Stimulated activated CD4-positive, alpha-beta T cell treated with anti-CD3 and anti-CD28 coated beads, Interleukin-1b, Interleukin-23, amount 100 ng/mL, for 1 hour (primary cell): ENCODE measurements at places on chromosomes 1 and 21.

GRCh38 chr21:26365849-26366248, 195.3 kb upstream of the APP start:
- DNase-seq: no peak

GRCh38 chr1:221458447-221459156, 283.3 kb downstream of the DUSP10 start:
- DNase-seq: no peak

- no peak for DNase-seq
Observed at GRCh38 chr1:59272507-59272906, 24.4 kb upstream of the FGGY start.

GRCh38 chr1:184748740-184749139, 5.9 kb downstream of the EDEM3 start:
- no peak for DNase-seq

GRCh38 chr1:64265141-64265540, 61.7 kb downstream of the UBE2U start:
- DNase-seq: no peak

GRCh38 chr21:26684889-26685288, 111.8 kb upstream of the CYYR1 start:
- DNase-seq: no peak

DNA sequence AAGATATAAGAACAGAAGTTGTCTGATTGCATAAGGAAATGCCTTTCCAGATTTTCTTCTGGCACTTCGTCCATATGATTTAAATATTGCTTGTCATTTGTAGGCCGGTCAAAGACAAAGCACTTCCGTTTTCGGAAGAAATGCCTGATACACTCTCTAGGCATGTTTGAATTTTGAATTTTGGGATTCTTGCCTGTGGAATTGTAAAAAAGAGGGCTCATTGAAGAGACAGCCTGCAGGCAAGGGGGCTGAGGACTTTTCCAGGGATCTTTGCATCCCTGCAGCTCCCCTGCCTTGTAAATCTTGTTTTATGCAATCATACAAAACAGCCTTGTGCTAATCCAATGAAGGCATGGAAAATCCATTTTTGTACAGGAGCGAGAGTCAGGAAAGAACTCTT, 7.4 kb downstream of the GBP4 start:
- DNase-seq: no peak

DNA sequence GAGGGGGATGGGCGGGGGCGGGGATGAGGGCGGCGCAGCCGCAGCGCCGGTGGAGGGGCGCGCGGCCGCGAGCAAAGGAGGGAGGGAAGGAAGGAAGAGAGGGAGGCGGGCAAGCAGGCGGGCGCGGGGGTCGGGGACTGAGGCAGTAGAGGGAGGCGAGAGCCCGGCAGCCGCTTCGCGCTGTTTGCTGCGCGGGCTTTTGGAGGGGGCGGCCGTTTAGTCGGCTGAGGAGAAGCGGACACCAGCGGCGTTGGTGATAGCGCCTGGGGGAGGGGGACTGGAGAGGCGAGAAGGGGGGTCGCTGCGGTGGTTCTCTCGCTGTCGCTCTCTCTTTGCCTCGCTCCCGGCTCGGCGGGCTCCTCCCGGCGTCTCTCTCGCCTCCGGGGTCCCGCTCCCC, at the start of gene HS2ST1:
TSS of gene HS2ST1 (plus strand) at position 35 of the 397 bp plus-strand sequence.
- no peak for DNase-seq
